ENCODE measurements at places on chromosomes 11 and 22.

DNA sequence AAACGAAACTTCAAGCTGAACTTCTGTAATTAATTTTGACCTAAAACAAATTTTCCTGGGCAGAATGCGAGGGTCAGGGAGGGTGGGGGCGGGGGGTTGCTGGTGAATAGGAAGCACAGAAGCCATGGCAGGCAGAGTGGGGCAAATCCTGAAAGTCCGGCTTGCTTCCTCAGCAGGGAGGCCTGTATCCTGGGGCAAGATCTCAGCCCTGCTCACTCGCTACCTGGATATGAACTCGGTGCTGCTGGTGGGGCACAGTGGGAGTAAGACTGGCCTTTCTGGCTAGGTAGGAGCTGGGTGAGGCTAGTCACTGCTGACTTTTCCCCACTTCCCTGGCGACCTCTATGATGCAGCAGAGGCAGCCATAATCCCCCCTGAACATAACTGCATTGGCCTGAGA, 168.9 kb upstream of the CHORDC1 start:
- no peak for DNase-seq

DNA sequence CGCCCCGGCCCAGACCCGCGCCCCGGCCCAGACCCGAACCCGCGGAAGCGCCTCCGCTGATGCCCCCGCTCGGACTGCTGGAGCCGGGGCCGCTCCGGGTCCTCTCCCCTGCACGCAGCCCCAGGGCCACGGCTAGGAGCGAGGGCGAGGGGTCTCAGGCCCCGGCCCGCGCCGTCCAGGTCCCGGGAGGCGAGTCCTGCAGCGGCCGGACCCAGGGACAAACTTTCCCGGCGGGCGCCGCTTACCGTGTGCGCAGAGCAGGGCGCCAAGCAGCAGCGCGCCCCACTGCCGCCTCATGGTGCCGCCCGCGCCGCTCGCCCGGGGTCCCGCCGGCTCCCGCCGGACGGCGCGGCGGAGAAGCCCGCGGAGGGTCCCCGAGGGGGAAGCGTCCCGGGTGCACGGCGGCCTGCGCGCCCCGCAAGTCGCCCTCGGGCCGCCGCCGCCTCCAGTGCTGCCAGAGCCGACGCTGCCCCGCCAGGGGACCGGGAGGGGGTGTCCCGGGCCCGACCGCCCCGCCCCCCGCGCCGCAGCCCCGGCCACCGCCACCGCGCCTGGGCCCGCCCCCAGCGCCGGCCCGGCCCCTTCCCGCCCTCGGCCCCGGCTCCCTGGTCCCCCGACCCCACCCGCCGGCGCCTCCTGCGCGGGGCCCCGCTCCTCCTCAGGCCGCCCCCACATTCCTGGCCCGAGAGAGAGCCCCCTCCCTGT, at the start of gene LRP4:
TSS of gene LRP4 (minus strand) at position 468 of the 705 bp plus-strand sequence. CDS start at position 297, 171 bp downstream.
- DNase-seq: no peak

- no peak for DNase-seq
These were observed 44.7 kb downstream of the GAB4 start for GRCh38 chr22:16963189-16963945.

GRCh38 chr22:42985531-42985905, 29.4 kb downstream of the PACSIN2 start:
- no peak for DNase-seq

DNA sequence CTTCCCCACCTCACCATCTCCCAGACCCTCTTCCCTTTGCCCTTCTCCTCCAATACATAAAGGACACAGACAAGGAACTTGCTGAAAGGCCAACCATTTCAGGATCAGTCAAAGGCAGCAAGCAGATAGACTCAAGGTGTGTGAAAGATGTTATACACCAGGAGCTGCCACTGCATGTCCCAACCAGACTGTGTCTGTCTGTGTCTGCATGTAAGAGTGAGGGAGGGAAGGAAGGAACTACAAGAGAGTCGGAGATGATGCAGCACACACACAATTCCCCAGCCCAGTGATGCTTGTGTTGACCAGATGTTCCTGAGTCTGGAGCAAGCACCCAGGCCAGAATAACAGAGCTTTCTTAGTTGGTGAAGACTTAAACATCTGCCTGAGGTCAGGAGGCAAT, 58.2 kb downstream of the TIMP3 start:
- no peak for DNase-seq

DNA sequence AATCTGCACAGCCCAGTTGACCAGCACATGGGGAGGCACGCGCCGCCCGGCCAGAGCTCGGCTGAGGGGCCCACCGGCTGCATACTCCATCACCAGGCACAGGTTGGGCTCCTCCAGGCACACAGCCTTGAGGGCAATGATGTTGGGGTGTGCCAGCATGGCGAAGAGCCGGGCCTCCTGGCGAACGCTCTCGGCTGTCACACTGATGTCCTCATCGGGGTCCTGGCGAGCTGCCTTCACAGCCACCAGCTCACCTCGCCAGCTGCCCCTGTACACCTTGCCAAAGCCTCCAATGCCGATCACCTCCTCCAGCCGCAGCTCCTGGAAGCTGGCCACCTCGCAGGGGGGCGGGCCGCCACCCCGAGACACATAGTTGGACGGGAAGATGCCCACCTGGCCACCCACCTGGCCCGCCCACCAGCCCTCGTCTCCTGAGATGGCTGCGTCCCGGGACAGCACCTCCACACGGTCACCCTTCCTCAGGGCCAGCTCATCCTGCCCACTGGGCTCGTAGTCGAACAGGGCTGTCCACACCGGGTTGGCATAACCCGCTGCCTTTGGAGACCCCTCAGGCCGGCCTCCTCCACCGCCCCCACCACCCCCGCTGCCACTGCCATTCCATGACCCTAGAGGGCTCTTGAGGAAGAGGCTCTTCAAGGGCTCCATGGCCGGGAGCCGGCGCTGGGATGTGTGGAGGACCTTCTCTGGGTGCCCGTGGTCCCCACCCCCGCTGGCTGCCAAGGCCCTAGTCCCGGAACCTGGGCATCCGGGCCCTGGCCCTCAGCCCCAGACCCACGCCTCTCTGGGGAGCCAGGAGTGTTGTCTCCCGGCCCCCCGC, 711 bp downstream of the MAP3K11 start:
- DNase-seq: no peak

DNA sequence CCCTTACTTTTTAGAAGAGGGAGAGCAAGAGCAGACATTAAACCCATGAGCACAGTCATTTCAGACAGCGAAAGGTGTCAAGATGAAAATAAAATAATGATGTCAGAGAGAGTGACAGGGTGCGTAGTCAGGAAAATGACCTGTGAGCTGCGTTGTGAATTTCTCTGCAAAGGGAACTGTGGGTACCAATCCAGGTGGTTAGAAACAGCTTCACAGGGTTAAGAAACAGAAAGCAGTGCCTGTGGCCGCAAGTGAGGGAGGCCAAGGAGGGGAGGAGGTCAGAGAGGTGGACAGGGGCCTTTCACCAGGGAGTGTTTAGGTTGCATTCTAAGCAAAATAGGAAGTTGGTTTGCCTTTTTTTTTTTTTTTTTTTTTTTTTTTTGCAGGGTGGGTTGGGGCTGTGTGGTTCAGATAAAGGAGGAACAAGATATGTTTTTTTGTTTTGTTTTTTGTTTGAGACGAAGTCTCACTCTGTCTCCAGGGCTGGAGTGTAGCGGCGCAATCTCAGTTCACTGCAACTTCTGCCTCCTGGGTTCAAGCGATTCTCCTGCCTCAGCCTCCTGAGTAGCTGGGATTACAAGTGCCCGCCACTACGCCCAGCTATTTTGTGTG, 7.9 kb downstream of the TIGD3 start:
- DNase-seq: no peak

- no peak for DNase-seq
These were observed 5.0 kb downstream of the SIGIRR start for GRCh38 chr11:409600-410483.

GRCh38 chr11:119315131-119316015, 1.6 kb downstream of the MCAM start:
- DNase-seq: no peak
